NCI-H446 (cell line): ENCODE measurements at places on chromosomes 11 and 22.

- DNase-seq = no peak
Measured at GRCh38 chr11:88603091-88603867, 265.7 kb upstream of the CTSC start.

GRCh38 chr22:39617342-39617741, 46.8 kb downstream of the CACNA1I start:
- no peak for DNase-seq

- DNase-seq = no peak
Measured at GRCh38 chr11:95103701-95104100, 14.1 kb downstream of the ENDOD1 start.

- DNase-seq = no peak
Measured at GRCh38 chr11:126838779-126839178, 161.8 kb downstream of the KIRREL3 start.

DNA sequence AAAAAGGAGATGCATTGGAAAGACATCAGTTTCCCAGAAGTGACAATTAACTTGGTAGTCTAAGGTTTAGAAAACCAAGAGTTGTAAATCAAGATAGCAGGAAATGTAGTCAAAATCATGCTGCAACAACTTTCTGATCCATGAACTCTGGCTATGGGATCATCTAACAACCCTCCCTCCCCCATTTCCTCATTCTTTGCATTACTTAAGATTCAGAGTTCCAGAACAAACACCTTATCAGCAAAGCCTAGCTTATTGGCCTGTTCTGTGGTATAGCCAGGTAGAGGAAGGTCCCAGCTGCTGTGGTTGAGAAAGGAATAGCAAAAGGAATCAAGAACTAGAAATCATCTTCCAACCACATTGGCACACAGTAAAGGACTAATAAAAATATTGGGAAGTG, 651.1 kb downstream of the METTL15 start:
- DNase-seq = no peak

DNA sequence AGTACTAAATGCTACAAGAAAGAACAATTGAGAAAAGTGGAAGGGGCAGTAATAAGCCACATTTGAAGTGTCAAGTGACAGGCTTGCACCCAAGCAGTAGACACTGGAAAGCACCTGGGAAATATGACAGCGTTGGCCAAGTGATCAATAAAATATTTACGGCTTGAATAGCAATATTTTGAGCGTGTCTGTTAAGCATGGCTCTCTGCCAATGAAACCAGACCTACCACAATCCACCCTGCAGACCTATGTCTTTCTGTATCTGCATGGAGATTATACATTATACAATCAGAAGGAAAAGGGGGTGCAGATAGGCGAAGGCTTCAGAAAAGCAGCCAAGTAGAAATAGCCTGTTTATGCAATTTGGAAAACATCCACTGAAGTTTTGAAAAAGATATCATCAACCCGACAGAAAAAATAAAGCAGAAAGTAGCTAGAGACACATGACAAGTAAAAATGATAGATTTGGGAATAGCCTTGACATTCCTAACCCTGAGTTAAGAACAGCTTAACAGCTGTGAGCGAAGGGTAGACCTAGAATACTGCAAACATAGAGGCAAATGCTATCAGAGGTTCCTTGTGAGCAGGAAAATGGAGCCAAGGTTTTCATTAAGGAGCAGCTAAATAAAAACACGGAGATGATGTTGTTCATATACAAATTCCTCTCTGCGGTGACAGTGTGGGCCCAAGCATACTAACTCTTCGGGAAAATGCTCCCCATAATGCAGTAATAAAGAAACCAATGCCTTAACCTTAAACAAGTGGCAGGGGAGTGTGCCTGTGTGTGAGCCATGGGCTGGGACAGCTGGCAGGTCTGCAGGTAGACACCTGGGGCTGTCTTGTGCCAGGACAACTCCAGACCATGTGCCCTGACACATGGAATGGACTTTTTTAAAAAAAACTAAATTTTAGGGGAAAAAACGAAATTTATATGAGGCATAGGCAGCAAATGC, 71.3 kb downstream of the ETS1 start:
- no peak for DNase-seq

GRCh38 chr11:105705786-105706530, 96.1 kb downstream of the GRIA4 start:
- peak; percentile 59 for DNase-seq

DNA sequence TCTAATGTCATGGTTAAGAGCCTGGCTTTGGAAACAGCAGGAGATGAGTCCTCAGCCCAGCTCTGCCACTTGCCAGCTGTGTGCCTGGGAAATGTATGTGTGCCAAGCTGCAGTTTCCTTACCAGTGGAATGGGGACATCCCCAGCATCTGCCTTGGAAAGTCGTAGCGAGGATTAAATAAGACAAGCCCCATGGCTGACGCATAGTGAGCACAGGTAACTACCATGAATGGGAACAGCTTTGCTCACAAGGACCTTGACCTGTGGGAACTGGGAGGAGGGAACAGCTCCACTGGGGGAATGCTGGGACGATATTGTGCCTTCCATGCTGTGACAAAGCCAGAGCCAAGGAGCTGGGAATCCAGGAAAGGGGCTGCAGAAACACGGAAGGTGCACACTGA, 2.6 kb upstream of the DSCAML1 start:
- no peak for DNase-seq

GRCh38 chr22:32723643-32724042, 77.9 kb upstream of the TIMP3 start:
- no peak for DNase-seq

- no peak for DNase-seq
Measured at GRCh38 chr11:26626346-26626745, 54.3 kb upstream of the MUC15 start.

DNA sequence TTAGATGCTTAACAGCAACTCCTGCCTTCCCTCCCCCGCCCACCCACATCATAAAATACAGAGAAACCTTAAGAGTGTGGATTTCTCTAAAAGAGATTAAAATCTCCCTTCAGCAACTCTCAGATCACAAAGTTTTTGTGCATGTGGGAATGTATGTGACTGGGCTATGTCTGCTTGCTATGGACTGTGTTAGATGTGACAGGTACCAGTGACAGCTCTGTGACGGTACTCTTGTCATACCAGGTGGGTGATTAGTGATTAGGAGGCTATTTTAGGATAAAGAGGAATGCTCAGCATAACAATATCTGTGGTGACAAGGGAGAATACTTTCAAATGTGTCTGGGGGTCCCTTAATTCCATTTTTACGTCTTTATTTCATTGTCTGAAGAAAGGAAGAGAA, 60.2 kb downstream of the SYT9 start:
- DNase-seq = no peak

DNA sequence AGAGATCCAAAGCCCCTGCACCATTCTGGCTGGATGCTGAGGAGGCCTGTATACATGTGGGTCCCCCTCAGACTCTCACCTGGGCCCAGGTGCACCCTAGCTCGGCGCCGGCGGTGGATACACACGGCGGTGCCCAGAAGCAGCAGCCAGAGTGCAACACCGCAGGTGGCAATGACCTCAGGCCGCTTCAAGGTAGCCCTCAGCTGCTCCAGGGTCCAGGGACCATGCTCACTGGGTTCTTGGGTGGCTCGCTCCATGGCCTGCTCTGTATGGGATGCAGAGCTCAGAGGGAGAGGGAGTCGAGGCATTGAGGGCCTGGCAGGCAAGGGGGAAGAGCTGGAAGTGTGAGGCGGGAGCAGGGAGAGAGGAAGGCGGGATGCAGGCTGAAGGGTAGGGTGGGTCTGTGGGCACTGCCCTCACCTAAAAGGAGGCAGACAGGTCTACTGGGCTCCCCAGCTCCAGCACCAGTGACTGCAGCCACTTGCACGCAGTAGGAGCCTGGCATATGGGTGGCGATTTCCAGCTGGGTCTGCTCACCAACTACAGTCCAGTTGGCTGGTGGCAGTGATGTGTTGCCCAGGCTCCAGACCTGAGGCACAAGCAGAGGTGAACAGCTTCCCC, 3.8 kb downstream of the ROBO4 start:
- no peak for DNase-seq

GRCh38 chr11:100066399-100066798, 620.7 kb upstream of the ARHGAP42 start:
- DNase-seq = peak; percentile 34

GRCh38 chr22:37185646-37186227, 2.3 kb downstream of the C1QTNF6 start:
- DNase-seq = no peak

DNA sequence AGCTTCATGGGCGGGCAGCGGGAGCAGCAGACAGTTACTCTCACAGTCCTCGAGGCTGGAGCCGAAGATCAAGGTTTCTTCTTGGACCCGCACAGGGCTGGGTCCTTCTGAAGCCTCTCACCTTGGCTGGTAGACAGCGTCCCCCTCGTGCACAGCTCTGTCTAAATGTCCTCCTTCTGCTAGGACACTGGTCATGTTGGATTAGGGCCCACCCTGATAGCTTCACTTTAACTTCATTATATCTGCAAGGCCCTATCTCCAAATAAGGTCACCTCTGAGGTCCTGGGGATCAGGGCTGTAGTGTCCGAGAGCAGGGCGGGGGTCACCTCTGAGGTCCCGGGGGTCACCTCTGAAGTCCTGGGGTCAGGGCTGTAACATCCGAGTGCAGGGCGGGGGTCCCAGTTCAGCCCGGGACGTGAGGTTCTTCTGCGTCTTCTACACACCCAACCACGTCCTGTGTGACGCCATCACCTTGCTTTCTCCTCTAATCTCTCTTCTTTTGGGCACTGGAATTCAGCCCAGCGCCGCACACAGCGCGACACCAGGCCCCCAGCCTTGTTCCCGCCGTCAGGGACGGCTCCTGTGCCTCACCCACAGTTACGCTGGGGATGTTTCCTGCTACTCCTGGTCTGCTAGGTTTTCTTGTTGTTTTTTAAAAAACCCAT, 34.1 kb upstream of the TOLLIP start:
- DNase-seq = no peak

DNA sequence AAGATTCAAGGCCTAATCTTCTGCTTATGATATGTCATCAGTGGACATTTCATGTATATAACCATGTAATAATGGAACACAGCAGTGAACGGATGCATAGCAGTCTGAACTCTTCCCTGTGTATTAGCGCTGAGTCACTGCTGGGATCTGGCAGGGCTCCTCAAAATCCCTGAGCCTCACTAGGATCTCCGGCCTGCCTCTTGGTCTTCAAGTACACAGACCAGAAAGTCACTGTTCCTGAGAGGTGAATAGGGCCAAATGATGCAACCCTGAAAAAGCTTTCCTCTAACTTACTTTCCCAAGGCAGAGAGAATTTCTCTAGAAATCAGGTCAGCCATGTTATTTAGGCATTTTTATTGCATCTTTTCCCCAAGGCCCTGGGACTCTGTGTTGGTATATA, 35.0 kb downstream of the POU2AF1 start:
- DNase-seq = no peak

DNA sequence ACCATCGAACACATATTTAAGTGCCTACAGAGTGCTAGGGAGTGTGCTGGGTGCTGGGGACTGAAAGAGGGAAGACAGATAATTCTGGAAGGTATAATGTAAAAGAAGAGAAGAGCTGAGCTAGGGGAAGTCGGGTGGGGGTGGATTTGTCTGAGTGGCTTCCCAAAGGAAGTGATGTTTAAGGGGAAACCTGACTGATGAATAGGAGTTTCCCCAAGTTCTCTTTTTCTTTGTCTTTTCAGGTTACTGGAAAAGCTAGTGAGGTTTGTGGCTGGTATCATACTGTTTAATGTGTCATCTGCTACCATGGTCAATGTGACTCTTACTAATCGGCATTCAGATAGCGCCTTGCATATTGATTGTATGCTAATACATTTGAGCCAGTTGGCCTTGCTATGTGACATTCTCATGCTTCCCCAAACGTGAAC, 151.6 kb upstream of the MTMR2 start:
- DNase-seq = no peak

GRCh38 chr22:44389181-44389580, 76.4 kb upstream of the SHISAL1 start:
- no peak for DNase-seq

- DNase-seq = peak; percentile 32
Measured at GRCh38 chr11:44066732-44067141, 667 bp downstream of the ACCS start.

DNA sequence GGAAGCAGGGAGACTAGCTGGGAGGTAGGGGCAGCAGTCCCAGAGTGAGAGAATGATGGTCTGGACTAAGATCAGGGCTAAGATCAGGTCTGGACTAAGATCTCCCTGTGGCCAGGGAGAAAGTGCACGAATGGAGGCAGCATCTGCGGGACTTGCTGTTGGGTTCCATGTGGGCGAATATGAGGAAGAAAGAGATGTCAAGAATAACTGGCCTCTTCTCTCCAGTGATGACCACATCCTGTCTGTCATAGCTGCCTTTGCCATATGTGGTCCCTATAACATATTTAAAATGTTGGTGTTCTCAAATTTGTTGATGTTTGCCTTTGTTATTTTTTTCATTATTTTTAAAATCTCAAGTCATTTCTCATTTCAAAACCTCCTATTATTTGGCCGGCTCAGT, 27.4 kb upstream of the CXCR5 start:
- DNase-seq = no peak
